ENCODE measurements at places on chromosomes 4 and X.

DNA sequence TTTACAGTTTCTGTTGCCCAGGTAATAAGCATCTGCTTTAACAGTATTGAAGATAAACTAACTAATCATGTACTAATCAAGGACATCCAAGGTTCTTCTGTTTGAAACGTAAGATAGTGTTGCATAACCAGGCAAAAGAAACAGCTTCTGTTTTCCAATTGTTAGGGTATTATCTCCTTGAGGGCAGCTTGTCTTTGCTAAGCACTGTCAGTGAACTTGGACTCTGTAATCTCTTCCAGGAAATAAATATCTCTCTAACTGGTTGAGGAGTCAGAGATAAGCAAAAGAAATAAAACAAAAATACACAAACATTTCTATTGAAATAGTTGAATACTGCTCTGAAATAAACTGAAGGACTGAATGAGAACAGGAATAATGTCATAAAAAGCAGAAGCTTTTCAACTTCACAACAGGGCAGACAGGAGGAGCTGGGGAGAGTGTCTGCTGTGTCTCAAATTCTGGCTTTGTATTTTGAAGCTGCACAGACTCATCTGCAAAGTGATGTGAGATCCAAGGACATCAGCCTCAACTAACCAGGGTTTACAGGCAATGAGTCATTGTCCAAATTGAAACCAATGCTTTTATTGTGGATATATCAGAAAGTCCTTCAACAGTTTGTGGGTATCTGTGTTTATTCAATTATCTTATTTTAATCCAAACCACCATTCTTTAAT is 1253.0 kb upstream of the PCDH7 start:
- DNase-seq, result no peak

- no peak for DNase-seq
These were observed 247.7 kb upstream of the ARSJ start for GRCh38 chr4:114226968-114227760.

- no peak for DNase-seq
These were observed 289.2 kb downstream of the DCTD start for GRCh38 chr4:182627996-182628395.

- DNase-seq, result no peak
These were observed 353.7 kb downstream of the GASK1B start for GRCh38 chr4:157818946-157819692.

DNA sequence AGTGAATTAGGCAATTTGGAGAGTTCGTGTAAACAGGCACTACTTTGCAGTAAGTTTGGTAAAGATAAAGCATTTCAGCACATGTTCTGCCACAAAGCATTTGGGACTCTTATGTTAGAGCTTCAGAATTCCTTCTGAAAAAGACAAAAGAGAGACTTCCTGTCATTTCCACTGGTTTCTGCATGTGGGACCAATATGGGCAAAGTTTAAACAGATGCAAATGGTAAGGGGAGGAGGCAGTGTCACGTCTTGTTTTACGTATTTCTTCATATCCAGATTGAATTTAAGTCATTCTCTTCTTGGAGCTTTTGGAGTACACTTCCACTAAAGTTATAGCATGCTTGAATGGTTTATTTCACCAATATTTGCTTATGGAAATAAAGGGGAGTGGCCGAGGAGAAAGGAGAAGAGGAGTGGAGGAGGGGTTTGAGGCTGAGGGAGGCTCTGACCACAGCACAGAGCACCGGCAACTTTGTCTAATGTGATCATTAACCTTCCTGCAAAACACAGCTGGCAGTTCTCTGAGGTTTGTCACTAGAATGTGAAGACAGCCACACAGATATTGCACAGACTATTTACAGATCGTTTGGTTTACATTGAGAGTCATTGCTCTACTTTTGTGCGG is at the start of gene APELA:
APELA (plus strand) TSS at position 479 of the 625 bp plus-strand sequence. CDS start 154 bp downstream, outside the sequence.
- peak; percentile 85 for DNase-seq

GRCh38 chrX:129961180-129962083 is 21.0 kb upstream of the BCORL1 start:
- no peak for DNase-seq

- DNase-seq, result peak; percentile 69
These were observed at the start of gene MGST2 for GRCh38 chr4:139665690-139666529. Gene MGST2 (plus strand): TSS chr4:139665819. CDS start chr4:139666020, 201 bp downstream.

GRCh38 chr4:32148111-32148666 is 1428.0 kb downstream of the PCDH7 start:
- peak; percentile 52 for DNase-seq

GRCh38 chr4:48462363-48462762 is 20.8 kb upstream of the SLC10A4 start:
- DNase-seq, result peak; percentile 70

GRCh38 chr4:38615847-38616246 is 48.2 kb upstream of the KLF3 start:
- DNase-seq, result no peak

- DNase-seq, result no peak
These were observed 112.3 kb upstream of the IL15 start for GRCh38 chr4:141524116-141524515.

DNA sequence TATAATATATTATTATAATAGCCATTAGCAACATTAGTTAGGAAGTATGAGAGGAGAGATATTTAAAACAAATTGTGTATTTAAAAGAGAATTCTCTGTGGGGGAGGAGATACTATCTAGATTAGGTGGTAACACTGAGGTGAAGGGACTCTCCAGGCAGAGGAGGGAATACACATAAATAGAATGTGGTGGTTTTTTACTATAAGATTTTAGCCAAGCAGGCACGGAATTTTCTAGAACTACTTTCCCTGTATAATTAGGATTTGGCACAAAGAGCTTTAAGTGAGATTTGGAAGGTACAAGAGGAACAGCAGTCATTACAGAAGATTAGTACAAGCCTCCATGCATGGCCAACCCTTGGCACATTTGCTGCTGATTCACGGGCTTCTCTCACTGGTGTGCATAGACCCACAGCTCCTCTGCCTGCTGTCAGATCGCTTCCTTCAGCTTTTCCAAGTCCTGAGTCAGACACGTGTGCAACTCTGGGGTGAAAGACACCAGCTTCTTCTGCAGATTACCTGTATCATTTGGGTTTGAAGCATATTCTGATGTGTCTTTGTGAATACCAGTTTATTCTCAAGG is 685.5 kb downstream of the KCTD8 start:
- DNase-seq, result no peak

- DNase-seq, result no peak
These were observed 37.8 kb upstream of the PRPS2 start for GRCh38 chrX:12753366-12753765.

DNA sequence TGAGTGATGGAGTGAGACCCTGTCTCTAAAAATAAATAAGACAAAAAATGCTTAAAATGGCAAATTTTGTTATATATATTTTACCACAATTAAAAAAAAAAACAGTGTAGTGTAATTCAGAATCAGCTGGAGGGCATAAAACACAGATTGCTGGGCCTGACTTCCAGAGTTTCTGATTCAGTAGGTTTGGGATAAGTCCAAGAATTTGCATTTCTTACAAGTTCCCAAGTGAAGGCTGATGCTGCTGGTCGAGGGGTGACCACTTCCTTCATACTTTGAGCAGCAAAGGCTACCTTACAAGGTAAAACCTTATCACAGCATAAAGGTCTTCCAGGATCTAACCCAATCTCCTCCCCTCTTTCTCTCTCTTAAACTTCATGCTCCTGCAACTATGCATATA is 40.7 kb downstream of the KLHL8 start:
- DNase-seq, result no peak

GRCh38 chrX:96770315-96770714 is 85.7 kb downstream of the DIAPH2 start:
- DNase-seq, result no peak

GRCh38 chr4:81314196-81314896 is 99.3 kb upstream of the PRKG2 start:
- DNase-seq, result peak; percentile 85

DNA sequence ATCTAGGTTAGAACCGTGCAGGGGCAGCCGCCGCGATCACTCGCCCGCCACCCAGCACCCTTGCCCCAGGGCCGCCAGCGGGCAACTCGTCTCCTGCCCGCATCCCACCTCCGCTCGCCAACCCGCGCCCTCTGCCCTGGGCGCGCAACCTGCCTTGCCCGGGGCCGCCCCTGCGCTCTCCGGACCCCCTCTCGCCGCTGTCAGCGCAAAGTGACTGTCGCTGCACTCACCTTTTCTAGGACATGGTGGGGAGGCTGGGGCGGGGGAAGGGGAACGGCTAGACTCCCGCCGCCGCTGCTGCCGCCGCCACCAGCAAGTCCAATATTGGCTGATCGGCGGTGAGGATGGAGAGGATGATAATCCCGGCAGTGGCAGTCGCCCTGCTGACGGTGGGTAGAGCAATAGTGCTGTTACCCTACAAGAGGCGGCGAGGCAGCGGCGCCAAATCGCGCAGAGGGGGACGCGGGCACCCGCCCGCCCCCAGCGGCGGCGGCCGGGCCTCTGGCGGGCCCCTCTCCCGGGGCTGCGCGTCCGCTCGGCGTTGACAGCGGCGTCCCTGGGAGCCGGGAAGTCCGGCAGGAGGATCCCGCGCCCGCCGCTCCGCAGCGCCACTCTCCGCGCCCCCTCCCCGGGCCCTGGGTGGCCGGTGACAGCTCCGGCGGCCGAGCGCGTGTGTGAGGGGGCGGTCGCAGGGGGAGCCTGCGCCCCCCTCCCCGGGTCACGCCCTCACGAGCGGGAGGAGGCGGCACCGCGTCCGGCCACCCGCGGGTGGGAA is 2.3 kb upstream of the NR3C2 start:
- no peak for DNase-seq

GRCh38 chr4:88062311-88062710 is 54.9 kb downstream of the PKD2 start:
- no peak for DNase-seq

- peak; percentile 90 for DNase-seq
These were observed 239.4 kb downstream of the LDB2 start for GRCh38 chr4:16659079-16659478.

- no peak for DNase-seq
These were observed 63.4 kb downstream of the GALNTL6 start for GRCh38 chr4:171876636-171877035.

DNA sequence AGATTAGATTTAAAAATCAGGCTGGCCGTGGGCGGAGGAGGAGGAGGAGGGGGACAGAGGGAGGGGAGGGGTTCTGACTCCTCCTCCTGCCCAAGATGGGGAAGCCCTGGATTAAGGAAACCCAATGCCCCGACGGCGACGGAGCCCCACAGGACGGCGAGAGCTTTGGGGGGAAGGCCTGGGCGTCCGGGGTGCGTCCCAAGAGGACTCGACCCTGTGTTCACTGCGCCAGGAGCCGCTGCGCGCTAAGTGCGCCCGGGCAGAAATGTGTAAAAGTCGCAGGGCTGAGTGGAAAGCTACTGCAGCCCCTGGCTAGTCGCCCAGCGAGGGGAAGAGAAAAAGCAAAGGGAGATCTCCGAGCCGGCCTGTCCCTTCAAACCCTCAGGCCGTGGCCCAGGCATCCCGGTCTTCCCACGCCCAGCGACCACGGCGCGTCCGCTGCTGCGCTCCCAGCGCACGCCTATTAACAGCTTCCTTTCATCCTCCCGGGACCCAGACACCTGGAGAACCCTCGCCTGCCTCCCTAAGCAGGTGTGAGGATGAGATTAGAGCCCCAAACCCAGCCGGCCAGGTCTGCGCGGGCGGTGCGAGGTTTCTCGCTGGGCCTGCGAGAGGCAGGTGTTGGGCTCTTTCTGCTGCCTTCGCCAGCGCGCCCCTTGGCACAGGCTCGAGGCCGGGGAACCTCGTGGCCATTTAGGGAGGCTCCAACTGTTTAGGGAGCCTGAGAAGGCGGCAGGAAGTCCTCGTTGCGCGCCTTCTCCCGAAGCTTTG is 1.4 kb upstream of the RPS6KA3 start:
- DNase-seq, result no peak

DNA sequence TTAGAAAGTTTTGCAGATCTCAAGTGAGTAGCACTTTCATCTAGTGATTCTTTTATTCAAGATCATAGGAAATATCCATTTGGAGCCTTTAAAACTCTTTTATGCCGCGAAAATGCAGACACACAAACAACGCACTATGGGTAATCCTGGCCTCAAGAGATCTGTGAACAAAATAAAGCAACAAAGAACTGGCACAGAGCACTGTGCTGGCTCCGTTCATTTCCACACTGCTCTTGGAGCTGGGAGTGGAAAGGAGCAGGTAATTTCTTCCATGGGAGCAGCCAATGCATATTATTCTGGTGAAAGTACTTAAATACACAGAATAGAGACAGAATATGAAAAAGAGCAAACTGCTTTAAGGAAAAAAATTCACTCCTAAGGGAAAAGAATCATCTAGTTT is 172.7 kb upstream of the FRG1 start:
- peak; percentile 9 for DNase-seq

DNA sequence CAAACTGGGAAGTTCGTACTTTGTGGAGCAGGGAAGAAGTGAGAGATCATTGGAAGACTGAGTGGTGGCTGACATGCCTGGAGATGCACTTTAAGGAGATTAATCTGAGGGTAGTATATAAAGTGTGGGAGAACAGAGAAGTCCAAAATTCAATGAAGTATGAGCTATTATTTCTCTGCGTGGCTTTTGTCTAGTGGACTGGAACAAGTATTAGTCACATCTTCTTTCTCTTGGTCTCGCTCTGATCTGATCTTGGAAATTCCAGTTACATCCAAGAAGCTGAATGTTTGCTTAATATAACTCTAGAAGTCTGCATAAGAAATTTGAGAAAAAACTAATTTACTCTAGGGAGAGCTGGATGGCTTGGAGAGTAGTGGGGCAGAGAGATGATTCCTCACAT is 64.8 kb upstream of the NR0B1 start:
- no peak for DNase-seq

- DNase-seq, result no peak
These were observed 107.6 kb downstream of the CDS1 start for GRCh38 chr4:84690481-84690880.

DNA sequence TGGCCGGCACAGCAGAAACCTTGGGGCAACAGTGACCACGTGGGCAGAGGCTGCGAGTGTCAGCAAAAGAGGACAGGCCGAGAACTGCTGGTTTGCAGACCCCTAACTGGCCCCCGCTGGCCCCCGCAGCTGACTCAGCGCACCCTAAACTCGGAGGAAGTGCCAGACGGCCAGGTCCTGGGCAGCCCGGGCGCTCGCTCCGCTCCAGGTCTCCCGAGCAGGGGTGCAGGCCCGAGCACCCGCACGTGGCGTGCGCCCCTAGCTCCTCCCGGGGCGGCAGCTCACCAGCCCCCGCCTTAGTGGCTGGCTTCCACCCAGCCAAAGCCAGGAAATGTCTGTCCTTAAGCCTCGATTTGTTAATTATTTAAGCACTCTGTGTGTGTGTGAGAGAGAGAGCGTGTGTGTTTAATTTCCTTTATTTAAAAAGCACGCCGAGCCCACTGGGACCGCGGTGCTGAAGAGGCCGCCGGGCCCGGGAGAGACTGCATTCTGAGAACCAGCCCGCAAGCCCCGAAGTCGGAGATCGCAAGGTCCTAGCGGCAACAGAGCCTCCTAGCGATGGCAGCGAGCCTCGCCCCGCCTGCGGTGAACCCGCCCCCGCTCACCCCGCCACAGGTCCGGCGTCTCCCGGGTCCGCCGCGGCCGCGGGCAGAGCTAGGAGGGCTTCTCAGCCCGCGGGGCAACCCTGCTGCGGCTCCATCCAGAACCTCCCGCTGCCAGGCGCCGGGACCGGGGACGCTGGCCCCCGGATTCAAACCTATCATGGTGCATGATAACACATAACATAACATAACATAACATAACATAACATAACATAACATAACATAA is 45.9 kb upstream of the CDKN2AIP start:
- DNase-seq, result peak; percentile 7

DNA sequence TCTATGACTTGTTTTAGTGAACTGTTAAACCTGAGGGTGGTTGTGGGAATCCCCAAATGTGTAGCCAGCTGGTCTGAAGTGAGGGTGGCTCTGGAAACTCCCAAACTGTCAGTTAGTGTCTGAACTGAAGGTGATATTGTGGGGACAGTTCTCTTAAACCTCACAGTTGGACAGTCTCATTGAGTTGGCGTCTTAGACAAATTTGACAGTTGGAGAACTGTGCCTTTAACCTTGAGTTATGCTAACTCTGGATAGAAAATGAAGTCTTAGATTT is 20.7 kb upstream of the CTSO start:
- DNase-seq, result no peak

Data from skin of body (tissue), 3 donors.